ENCODE measurements at places on chromosomes 3 and 15.

- no peak for DNase-seq
Observed at GRCh38 chr15:80761754-80762153, 17.4 kb upstream of the CEMIP start.

DNA sequence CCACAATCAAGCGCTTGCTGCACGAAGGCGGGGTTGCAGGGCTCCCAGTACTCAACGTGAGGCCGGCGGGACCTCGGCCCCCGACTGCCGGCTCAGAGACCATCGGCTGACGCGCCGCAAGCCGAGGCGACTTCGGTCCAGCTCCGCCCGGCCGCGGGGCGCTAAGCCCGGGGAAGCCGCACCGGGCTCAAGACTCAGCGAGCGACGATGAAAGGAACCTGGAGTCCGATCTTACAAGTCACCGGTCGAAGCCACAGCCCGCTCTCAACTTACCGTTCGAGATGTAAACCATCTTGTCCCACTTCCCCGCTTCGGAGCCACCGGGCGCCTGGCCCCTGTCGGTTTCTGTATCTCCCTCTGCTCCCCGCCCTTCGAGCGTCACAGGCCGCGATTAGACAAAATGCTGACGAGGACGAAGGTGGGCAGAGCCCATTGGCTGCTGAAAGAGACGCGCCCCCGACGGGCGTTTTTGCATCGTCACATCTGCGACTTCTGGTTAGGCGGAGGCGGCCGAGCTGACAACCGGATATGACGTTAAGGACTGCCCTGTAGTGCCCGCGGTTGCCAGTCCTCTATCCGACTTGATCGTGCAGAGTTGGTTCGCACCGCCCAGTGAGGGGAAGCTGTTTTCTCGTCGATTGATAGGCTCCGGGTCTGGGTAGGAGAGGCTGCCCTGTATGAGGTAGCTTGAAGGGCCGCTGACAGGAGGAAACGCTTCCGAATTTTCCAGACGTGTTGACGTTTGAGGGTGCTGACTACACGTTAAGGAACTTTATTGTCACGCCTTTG, at the start of gene SELENOK:
SELENOK (minus strand) TSS at position 363 of the 789 bp plus-strand sequence.
- peak; percentile 97 for DNase-seq

DNA sequence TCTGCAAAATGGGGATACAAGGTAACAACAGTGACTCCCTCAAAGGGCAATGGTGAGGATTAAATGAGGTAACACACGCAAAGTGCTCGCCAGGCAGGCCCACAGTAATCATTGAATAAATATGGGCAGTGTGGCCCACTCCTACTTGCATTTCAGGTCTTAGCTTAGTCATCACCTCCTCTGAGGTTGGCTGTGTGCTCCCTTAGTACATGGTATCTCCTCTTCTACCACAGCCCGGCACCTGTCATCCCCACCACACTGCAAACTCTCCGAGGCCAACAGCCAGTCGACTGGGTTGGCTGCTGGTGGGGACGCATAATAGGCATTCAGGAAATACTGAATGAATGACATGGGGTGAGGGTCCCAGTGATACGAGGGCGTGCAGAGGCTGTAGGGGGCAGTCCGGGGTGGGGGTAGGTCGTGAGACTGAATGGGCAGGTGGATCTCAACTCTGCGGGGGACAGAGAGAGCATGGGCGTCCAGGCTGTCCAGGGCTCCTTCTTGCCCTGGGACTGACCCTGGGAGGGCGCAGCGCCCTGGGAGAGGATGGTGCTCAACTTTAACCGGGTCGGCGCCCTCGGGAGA, 375 bp upstream of the MYZAP start:
- DNase-seq: peak; percentile 13

DNA sequence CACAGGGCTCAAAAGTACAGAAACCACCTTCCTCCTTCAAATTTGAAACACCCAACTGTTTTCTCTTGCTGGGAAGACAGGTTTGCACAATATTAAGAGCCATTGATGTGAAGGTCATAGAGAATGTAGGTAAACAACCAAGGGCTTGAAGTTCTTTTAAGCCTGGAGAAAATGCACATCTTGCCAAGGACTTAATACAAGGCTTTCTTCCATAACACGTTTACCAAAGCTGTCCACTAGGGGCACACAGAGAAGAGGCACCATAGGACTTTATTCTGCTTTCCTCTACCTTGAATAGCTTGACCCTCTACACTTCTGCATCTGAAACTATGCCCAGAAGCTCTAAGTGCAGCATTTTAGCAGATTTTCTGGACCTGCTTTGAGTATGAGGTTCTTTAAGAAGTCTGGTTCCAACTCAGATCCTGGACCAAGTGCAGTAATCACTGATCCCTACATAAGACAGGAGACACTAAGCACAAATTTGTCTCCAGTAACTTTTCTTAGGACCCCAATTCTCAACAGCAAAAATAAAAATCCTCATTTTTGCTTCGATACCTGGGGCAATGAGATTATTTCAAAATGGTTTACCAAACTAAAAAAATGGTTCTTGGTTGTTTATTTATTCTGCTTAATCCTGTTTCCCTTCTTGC, 138.0 kb downstream of the FBN1 start:
- no peak for DNase-seq

Data from CD4-positive, alpha-beta T cell treated with Interleukin-6 for 4 hours (primary cell).